ENCODE measurements at places on chromosomes 7 and 10.

GRCh38 chr10:33386926-33387325 lies 52.5 kb upstream of the NRP1 start:
- no peak for DNase-seq

GRCh38 chr10:69217119-69217754 lies 2.9 kb upstream of the HKDC1 start:
- DNase-seq, result no peak

GRCh38 chr7:140506788-140507464 lies 27.6 kb upstream of the MKRN1 start:
- no peak for DNase-seq

DNA sequence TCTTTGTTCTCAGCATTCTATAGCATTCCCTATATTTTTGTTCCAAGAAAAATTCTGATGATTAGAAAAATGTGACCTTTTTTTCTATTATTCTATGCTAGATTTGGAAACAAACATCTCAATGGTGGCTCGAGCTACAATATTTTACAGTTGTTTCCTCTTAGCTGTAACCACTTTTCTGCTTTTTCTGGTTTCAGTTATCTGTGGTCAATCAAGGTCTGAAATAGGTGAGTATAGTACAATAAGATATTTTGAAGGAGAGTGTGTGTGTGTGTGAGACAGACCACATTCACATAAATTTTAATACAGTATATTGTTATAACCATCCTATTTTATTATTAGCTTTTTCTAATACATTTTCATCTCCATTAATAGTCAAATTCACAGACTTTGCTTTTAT lies 564.5 kb upstream of the GHITM start:
- DNase-seq, result no peak

- DNase-seq, result no peak
Observed at GRCh38 chr7:131365838-131366237, 38.2 kb downstream of the MKLN1 start.

DNA sequence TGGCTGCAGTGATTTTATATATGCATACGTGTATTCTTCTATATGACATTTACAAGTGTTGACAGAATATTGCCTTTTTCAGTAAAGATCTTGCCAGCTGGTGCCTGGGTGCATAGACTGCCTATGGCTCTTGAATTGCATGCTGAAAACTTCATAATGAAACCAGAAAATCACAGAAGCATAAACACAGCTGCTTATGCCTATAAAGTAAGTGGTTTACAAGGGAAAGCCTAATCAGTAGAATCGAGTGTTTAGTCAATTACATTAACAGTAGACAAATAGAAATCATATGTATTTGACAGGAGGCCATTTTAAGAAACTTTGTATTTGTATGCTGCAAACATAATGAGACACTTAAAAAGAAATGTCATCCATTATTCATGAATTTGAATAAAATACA lies 82.5 kb downstream of the TMEM168 start:
- DNase-seq, result no peak

DNA sequence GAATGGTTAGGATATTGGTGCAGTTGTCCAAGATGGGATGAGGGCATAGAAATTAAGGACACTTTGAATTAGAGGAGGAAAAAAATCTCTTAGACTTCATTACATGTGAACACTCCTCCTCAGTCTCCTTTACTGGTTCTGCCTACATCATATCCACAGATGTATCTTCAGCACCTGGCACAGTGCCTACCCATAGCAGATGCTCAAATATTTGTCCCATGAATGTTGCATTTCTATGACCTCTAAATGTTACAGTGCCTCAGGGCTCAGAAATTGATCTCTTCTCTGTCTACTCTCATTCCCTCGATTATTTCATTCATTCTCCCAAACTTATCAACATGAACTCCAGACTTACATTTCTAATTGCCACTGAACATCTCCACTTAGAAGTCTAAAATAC lies 17.1 kb downstream of the CNNM1 start:
- no peak for DNase-seq
